ENCODE measurements at places on chromosomes 12 and 14.

GRCh38 chr12:63876980-63877379, 32.5 kb downstream of the SRGAP1 start:
- DNase-seq: no peak

- peak; percentile 2 for DNase-seq
Observed at GRCh38 chr12:39692258-39692853, 72.8 kb upstream of the ABCD2 start.

- no peak for DNase-seq
Observed at GRCh38 chr12:98679611-98680005, 34.5 kb downstream of the APAF1 start.

- no peak for DNase-seq
Observed at GRCh38 chr14:24271834-24272263, 452 bp upstream of the RABGGTA start.

- no peak for DNase-seq
Observed at GRCh38 chr12:75725521-75726111, 214.2 kb upstream of the KRR1 start.

DNA sequence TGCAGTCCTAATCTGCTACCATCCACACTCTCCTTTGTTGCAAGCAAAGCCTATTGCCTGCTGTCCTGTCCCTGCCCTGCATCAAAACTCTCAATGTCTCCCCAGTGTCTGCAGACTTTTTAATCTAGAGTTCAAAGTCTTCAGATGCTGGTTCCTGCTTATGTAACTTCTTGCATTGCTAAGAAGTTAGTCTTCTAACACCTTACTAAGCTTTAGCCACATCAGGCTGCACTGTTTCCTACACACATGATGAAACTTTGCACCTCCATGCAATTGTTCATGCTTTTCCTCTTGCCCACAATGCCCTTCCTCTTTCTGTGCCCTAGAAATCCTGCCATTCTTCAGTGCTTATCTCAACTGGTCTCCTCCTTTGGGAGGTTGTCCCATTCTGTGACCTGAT, 16.2 kb upstream of the DICER1 start:
- DNase-seq: no peak

DNA sequence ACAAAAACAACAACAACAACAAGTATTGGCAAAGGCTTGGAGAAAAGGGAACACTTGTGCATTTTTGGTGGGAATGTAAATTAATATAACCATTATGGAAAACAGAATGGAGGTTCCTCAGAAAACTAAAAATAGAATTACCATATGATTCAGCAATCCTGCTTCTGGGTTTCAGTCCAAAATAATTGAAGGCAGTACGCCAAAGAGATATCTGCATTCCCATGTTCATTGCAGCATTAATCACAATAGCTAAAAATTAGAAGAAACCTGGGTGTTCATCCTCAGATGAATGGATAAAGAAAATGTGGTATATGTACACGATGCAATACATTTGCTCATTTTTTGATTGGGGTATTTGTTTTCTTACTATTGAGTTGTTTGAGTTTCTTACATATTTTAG, 813.0 kb downstream of the NRXN3 start:
- no peak for DNase-seq

DNA sequence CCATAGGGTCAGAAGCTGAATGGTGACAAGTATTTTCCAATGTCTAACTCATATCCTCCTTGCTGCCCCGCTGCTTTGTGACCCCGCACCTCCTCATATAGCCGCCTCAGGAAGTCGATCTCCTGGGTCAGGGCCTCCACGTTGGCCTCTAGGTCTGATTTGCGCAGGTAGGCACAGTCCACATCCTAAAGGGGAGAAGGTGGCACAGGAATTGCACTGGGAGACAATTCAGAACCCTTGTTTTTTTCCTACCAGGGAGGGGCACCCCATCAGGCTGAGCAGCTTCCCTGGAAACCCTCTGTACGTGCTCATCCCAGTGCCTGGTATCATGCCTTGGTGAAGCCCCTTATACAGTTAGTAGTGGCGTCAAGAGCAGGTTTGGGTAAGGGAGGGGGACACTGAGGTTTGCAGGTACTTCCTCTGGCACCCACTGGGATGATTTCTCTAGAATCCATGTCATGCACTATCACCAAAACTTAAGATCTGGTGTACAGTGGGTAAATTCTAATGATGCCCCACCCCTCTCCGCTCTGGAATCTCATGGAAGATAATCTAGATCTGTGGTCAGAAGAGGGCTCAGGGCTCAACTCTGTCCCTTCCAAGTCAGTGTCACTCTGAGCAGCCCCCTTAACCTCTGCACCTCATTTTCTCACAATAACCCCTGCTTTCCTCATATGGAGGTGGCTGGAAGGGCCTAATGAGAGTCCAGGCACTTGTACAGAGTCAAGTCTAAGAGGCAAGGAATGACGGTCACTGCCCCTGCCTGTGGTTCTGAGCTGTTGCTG, 20.1 kb upstream of the KRT86 start:
- DNase-seq: no peak

DNA sequence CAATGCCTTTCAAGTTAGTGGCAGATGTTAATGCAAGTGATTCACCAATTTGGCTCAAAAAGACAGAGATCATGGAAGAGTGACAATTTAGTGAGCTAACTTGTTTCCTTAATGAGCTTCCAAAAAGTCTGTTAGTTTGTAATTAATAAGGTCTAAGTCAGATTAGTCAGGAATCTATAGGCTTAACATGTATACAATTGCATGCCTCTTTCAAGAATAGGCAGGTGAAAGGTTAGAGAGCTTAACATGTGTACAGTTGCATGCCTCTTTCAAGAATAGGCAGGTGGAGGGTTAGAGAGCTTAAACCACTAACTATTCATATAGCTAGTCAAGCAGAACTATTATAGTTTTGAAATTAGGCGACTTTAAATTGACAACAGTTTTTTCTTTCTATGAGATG, 663.8 kb downstream of the C12orf50 start:
- no peak for DNase-seq

DNA sequence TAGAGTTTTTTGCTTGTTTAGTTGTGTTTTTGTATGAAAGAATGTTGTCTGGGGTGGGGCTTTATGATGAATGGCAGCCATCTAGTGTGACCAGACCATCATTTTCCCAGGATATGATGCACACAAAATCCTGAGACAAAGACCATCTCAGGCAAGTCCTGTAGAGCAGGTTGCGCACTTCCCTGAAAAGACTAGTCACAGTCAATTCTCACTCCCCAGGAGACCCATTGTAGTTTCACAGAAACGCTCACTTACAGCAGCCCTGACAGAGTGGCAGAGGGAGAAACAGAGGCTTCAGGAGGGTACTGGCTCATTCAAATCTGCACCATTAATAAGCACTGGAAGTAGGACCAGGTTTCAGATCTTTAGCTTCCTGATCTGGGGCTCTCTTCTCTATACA, 183.2 kb downstream of the TMEM117 start:
- no peak for DNase-seq

DNA sequence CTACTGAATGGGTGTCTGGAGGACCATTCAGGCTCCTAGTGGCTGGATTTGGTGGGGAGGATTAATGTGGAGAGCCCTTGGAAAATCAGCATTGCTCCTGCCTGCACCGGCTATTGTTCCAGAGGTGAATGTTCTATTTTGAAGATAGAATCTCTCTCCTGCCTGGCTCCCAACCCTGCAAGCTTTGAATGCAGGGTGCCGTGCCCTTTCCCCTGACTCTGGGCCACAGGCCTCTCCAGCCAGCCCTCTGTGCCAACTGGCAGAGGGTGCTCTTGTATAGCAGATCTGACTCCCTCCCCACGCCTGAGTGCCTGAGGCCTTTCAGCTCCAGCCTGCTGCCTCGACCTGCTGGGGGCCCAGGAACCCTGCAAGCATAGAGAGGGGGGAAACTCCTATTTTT, 106.8 kb downstream of the TMEM260 start:
- no peak for DNase-seq

GRCh38 chr14:65999865-66000264, 486.3 kb upstream of the CCDC196 start:
- no peak for DNase-seq

Measured in hippocampal formation (tissue), 2 donors.